ENCODE measurements at places on chromosomes 6 and 20. TPM values are rescaled to one million over a fixed set of nuclear protein-coding genes. Genes with fewer than 3 reads are reported as not detected.
A peak's percentile ranks its signal among the peaks of the same experiment; 100 is the strongest.

Gene ZNF334
- 1.8 TPM for total RNA-seq

Gene CRISP3
- total RNA-seq = 1.9 TPM

Gene ITCH
- 64.7 TPM for total RNA-seq

Gene LY6G5C
- 5.0 TPM for total RNA-seq

Gene KIAA0408
- total RNA-seq = 2.4 TPM

Gene OSBPL2
- 77.3 TPM for total RNA-seq

Gene HDAC2
- 55.0 TPM for total RNA-seq

Gene SLC24A3
- 3.7 TPM for total RNA-seq

Gene PROKR2
- not detected for total RNA-seq

Gene BFSP1
- total RNA-seq = 0.86 TPM

Gene RHAG
- total RNA-seq = 4.9 TPM

Gene DNAH8
- total RNA-seq = 1.7 TPM

Gene SOX18
- total RNA-seq = 56.7 TPM

DNA sequence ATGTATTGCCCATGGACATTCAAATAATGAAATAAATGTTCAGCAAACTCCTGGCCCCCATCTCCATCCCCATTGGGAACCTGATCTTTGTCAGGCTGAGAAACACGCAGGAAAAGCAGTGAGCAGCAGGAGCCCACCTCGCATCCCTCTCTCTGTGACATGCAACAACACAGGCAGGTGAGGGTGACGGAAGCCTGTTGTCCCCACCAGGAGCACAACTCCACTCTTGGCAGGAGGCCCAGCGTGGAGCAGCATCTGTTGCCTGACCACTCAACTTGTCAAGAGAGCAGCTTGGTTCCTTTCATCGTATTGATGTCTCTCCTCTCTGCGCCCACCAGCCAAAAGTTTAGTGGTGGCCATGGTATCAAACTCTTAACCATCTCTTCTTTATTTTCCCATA lies 586.9 kb upstream of the ARID1B start:
- H3K4me3 ChIP-seq = no peak overlapping the region
- no peaks in the 10 kb centered on the region for H3K4me1 ChIP-seq
- H3K27me3 ChIP-seq = no peaks in the 10 kb centered on the region
- no peaks in the 10 kb centered on the region for H3K36me3 ChIP-seq

GRCh38 chr6:31228476-31228875 lies 43.4 kb downstream of the HLA-C start:
- DNase-seq = no peak
- no peak overlapping the region for H3K4me3 ChIP-seq
- H3K4me1 ChIP-seq = no peaks in the 10 kb centered on the region
- no peaks in the 10 kb centered on the region for H3K27me3 ChIP-seq
- peak overlapping the region; percentile 51 for H3K27ac ChIP-seq

GRCh38 chr6:46331461-46331860 lies 159.8 kb downstream of the RCAN2 start:
- no peaks in the 10 kb centered on the region for H3K36me3 ChIP-seq
- no peak overlapping the region for H3K4me3 ChIP-seq
- no peaks in the 10 kb centered on the region for H3K4me1 ChIP-seq
- H3K27me3 ChIP-seq = no peaks in the 10 kb centered on the region
- no peak for DNase-seq

- H3K27ac ChIP-seq = peak overlapping the region; percentile 79
- peaks cover 14% of the 10 kb centered on the region for H3K27me3 ChIP-seq
- H3K4me3 ChIP-seq = peak overlapping the region; percentile 71
- DNase-seq = no peak
Measured at GRCh38 chr6:117549611-117550010, 52.7 kb downstream of the GOPC start.

DNA sequence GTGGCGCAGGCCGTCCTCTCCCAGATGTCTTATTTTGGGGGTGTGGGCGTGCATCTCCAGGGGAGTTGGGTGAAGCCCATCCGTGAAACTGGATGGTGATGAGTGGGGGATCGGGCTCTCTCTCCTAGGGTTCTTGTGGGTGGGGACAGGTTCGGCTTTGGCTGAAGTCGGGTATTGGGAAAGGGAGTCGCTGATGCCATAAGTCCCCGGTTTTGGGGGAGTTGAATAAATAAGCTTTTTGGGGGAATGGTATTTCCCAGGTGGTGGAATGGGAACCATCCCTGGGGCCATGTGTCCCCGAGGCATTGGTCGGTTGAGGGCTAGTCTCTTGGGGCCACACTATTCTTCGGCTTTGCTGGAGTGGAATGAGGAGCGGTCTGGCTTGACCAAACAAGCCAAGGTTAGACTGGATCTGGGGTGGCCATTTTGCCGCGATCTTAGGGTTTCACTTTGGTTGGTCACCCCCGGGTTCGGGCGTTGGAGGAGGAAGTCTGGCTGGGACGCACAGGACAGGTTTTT lies 481 bp downstream of the ZNF133 start:
- H3K4me1 ChIP-seq = peaks cover 23% of the 10 kb centered on the region
- peak overlapping the region; percentile 97 for H3K27ac ChIP-seq
- H3K4me3 ChIP-seq = peak overlapping the region; percentile 91
- no peaks in the 10 kb centered on the region for H3K36me3 ChIP-seq
- peaks cover 4% of the 10 kb centered on the region for H3K27me3 ChIP-seq

GRCh38 chr6:72464791-72465691 lies 156.8 kb upstream of the KCNQ5 start:
- H3K27me3 ChIP-seq = no peaks in the 10 kb centered on the region
- no peaks in the 10 kb centered on the region for H3K36me3 ChIP-seq
- no peak overlapping the region for H3K4me3 ChIP-seq
- DNase-seq = no peak

- no peak overlapping the region for H3K4me3 ChIP-seq
- H3K27ac ChIP-seq = no peak overlapping the region
- no peaks in the 10 kb centered on the region for H3K4me1 ChIP-seq
Measured at GRCh38 chr6:149636124-149636523, 12.4 kb downstream of the KATNA1 start.

- H3K27me3 ChIP-seq = no peaks in the 10 kb centered on the region
- no peaks in the 10 kb centered on the region for H3K36me3 ChIP-seq
- H3K27ac ChIP-seq = no peak overlapping the region
- no peak for DNase-seq
- peaks cover 8% of the 10 kb centered on the region for H3K4me1 ChIP-seq
Measured at GRCh38 chr20:12014276-12014675, 96.6 kb downstream of the BTBD3 start.

DNA sequence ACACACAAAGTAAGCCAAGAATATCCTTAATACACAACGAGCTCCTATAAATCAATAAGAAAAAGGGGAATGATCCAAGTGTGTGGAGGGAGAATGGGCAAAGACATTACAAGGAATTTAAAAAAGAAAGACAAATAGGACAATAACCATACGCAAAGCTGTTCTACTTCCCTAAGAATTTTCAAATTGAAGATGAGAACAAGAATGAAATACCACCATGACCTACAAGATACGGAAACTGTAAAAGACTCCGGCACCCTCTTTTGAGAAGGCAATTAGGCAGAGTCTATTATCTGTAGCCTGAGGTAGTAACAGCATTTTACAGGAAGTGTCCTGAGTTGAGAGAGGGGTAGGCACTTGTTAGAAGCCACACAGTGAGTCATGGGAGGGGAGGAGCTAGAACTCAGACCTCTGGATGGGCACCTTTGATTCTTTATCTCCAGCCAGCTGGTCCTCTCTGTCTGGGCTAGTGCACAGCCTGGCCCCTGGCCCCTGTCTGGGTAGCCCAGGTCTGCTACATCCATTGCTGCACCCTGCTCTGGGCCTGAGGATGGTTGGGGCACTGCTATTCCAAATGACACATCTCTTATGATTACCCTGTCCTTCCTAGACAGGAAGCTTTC lies 15.3 kb downstream of the RSPO4 start:
- no peaks in the 10 kb centered on the region for H3K4me1 ChIP-seq
- H3K4me3 ChIP-seq = no peak overlapping the region
- no peak overlapping the region for H3K27ac ChIP-seq
- DNase-seq = no peak
- peaks cover 35% of the 10 kb centered on the region for H3K27me3 ChIP-seq

GRCh38 chr6:148700741-148701311 lies 46.0 kb upstream of the UST start:
- peaks cover 24% of the 10 kb centered on the region for H3K4me1 ChIP-seq
- peak overlapping the region; percentile 40 for H3K27ac ChIP-seq
- peak overlapping the region; percentile 16 for H3K4me3 ChIP-seq
- DNase-seq = no peak

- no peaks in the 10 kb centered on the region for H3K4me1 ChIP-seq
- H3K27ac ChIP-seq = no peak overlapping the region
- no peaks in the 10 kb centered on the region for H3K36me3 ChIP-seq
Measured at GRCh38 chr20:48292806-48293205, 507.5 kb upstream of the SULF2 start.

DNA sequence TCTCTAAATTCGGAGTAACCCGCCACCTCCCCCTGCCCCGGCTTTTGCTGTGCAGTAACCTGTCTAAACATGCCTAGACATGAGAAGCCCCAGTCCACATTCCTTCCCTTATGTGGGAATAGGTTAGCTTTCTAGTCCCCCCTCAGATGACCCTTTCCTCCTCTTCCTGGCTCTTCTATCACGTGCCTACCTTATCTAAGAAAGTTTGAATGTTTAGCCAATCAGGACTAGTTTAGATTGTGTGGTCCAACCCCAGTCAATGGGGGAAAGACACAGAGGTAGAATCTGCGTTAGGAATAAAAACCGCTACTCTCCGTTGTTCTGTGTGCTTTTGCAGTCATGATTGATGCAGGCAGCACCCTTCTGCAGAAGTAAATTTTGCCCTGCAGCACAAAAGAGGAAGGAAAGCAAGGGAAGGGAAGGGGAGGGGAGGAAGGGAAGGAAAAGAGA lies 69.0 kb upstream of the CD93 start:
- no peaks in the 10 kb centered on the region for H3K27me3 ChIP-seq
- H3K36me3 ChIP-seq = no peaks in the 10 kb centered on the region
- DNase-seq = no peak
- H3K27ac ChIP-seq = no peak overlapping the region
- no peak overlapping the region for H3K4me3 ChIP-seq

DNA sequence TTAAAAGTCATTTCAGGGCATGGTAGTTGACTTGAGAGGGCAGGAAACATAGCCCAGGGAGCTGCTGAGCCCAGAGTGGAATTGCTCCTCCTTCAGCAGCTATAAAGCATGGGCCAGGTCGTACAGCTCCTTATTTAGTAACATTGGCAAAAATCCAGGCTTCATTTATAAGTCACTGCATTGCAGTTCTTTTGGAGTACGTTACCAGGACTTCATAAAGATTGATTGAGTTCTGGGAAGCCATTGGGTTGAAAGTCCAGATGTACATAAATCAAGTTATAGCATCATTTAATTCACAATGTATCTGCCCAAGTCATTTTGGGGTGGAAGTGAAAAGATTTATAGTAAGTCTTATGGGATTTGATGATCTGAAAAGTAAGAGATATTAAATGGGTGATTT lies 53.0 kb upstream of the ANKEF1 start:
- H3K27ac ChIP-seq = no peak overlapping the region
- DNase-seq = no peak
- peaks cover 6% of the 10 kb centered on the region for H3K4me1 ChIP-seq
- no peaks in the 10 kb centered on the region for H3K36me3 ChIP-seq
- H3K27me3 ChIP-seq = no peaks in the 10 kb centered on the region

DNA sequence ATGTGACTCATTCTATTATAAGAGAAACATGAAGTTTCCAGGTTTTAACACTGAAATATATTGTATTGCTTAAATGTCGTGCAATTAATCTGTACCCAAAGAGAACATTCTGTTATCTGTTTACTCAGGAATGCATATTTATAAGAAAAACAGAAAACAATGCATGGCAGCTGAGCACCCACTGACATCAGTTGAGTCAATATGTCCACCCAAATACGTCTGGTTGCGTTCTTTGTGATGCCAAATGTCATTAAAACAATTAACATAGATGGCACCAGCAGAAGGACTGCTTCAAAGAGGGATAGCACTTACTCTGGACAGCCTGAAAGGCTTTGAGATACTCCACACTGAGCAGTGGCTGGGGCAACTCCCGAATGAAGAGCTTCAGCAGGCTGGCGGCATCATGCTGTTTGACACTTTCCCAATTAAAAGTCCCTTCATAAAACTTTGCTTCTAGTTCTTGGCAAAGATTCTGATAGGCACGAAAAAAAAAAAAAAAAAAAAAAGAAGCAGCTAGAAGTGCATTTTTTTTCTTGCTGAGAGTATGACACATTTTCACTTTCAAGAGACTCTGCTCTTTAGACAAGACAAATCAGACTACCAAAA lies 102.3 kb downstream of the ARHGAP18 start:
- H3K27ac ChIP-seq = no peak overlapping the region
- no peaks in the 10 kb centered on the region for H3K4me1 ChIP-seq
- no peaks in the 10 kb centered on the region for H3K27me3 ChIP-seq
- peaks cover 11% of the 10 kb centered on the region for H3K36me3 ChIP-seq

GRCh38 chr20:62142252-62143080 lies 728 bp downstream of the PSMA7 start:
- H3K27ac ChIP-seq = peak overlapping the region; percentile 86
- peaks cover 16% of the 10 kb centered on the region for H3K4me1 ChIP-seq
- no peaks in the 10 kb centered on the region for H3K27me3 ChIP-seq
- DNase-seq = peak; percentile 88
- peak overlapping the region; percentile 67 for H3K4me3 ChIP-seq

- DNase-seq = no peak
- no peak overlapping the region for H3K4me3 ChIP-seq
- no peak overlapping the region for H3K27ac ChIP-seq
- no peaks in the 10 kb centered on the region for H3K4me1 ChIP-seq
- H3K36me3 ChIP-seq = no peaks in the 10 kb centered on the region
Measured at GRCh38 chr6:121536345-121536744, 100.9 kb downstream of the GJA1 start.

DNA sequence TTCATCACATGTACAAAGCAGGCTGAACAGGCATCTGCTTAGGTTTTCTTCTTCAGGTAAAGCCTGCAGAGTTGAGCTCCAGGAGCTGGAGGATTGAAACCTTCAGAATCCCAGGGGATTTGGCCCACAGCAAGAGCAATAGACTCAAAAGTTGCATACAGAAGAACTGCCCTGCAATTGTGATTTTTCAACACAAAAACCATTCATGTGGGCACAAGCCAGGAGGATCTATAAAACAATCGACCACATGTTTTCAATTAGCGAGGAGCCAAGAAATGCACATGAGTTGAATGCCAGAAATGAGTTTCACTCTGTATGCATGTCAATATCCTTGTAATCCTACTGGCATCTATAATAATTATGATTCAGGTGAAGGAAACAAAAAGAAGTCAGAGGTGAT lies 576.4 kb downstream of the HDGFL1 start:
- H3K27ac ChIP-seq = no peak overlapping the region
- no peak for DNase-seq
- no peaks in the 10 kb centered on the region for H3K4me1 ChIP-seq
- no peaks in the 10 kb centered on the region for H3K27me3 ChIP-seq

DNA sequence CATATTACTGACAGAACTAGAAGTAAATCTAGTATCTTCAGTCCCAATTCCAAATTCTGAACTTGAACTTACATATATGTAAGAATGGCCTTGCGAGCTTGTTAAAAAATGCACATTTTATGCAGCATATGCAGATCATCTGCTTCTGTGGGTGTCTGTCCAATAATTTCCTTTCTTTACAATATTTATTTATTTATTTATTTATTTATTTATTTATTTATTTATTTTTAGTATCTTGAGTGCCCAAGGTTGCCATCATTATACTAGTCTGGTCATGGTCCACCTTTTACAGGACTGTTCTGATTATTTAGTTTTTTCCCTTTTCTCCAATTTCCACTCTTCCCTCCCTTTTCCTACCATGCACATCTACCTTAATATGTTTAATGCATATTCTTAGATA lies 528.4 kb downstream of the COL12A1 start:
- no peaks in the 10 kb centered on the region for H3K27me3 ChIP-seq
- no peaks in the 10 kb centered on the region for H3K36me3 ChIP-seq
- H3K27ac ChIP-seq = no peak overlapping the region
- no peak for DNase-seq

All from spleen (tissue), 13 donors.